ENCODE measurements at places on chromosomes 3 and 15. TPM values are rescaled to one million over a fixed set of nuclear protein-coding genes. Genes with fewer than 3 reads are reported as not detected.

- DNase-seq = peak; percentile 97
Measured at GRCh38 chr15:69760890-69761568, 308.4 kb downstream of the RPLP1 start.

DNA sequence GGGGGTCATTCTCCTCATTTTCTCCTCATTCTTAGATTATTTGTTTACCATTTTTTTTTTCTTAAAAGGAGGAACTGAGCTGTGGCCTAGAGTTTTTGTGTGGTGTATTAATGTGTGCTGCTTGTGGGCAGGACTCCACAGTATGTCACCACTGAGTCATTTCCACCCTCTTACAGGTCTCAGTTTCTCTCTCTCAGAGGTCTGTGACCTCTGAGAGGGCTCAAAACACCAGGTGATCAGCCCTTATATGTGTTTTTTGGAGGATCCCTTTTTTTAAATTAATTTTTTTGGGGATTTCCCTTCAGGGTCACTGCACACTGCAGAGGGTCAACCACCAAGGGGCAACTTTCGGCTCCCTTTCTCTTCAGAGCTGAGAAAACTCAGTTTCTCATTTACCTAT, 166.4 kb downstream of the SUCNR1 start:
- DNase-seq = no peak

DNA sequence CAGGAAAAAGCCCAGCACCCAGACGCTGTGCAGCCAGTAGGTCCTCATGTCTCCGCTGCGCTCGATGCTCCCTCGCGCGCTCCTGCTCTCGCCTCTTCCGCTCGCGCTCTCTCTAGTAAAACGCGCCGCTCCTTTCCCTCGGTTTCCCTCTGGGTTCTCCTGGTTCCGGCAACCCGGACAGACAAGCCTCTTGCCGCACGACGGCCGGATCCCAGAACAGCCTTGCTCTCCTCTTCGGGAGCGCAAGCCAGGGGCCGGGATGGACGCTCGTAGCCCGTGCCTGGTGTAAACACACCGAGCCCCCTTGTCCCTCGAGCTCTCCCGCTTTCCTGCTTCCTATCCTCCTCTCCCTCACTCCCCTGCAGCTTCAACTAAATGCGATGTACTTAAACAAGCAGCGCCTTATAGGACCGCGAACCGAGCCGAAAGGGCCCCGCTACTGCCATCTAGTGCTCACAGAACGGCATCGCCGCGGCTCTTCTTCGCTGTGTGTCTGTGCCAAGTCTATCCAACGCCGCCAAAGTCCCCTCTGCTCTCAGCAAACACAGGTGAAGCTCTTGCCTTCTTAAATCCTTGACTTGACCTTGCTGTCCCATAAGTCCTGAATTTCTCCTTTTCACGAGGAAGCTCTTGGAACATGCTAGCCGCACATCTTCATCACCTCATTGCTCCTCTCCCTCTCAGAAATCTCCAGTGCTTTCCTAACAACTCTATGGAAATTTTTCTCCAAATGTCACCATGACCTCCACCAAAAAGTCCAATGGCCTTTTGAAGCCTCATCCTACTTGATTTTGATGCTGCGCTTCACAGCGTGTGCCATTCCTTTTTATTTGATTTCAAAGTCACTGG, 1037.2 kb downstream of the IGSF11 start:
- DNase-seq = peak; percentile 84

PCSK6 gene
- 8.8 TPM for total RNA-seq

DNA sequence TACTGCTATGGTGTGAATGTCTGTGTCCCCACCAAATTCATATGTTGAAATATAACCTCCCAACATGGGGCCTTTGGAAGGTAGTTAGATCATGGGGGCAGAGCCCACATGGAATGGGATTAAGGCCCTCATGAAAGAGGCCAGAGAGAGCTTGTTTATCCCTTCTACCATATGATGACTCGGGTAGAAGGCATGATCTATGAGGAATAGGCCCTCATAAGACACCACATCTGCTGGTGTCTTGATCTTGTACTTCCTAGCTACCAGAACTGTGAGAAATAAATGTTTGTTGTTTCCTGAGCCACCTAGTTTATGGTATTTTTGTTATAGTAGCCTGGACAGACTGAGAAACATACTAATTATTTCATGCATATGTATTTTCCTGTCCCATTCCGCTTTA, 51.9 kb downstream of the WWTR1 start:
- peak; percentile 57 for DNase-seq

GCNT3 gene
- not detected for total RNA-seq

DNA sequence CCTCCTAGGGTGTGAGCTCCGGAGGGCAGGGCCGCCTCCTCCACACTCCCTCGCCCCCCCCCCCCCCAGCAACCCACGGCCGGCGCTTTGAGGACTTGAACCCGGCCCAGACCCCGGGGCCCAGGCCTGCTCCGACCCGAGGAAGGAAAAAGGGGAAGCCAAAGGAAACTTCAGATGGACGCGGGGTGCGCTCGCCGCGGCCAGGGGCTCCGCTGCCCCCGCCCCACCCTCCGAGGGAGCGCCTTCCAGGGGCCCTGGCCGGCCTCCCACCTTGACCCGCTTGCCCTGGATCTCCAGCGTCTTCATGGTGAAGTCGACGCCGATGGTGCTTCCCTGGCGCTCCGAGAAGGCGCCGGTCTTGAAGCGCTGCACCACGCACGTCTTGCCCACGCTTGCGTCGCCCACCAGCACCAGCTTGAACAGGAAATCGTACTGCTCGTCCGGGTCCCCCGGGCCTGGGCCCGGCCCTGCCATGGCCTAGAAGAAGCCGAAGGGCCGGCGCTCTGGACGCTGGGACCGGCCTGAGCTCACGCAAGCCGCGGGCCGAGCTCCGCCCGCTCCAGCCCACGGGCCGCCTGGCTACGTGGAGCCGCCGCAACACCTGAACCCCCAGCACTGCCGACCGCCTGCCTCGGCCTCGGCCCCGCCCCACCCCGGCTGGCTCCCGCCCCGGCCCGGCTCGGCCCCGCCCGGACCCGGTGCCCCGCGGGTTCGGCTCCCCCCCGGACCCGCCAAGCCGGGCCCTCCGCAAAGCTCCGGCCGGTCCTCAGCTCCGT, 400 bp downstream of the RAB43 start:
- DNase-seq = peak; percentile 23

GRCh38 chr15:63000706-63001105, 41.8 kb upstream of the TPM1 start:
- DNase-seq = no peak

DNA sequence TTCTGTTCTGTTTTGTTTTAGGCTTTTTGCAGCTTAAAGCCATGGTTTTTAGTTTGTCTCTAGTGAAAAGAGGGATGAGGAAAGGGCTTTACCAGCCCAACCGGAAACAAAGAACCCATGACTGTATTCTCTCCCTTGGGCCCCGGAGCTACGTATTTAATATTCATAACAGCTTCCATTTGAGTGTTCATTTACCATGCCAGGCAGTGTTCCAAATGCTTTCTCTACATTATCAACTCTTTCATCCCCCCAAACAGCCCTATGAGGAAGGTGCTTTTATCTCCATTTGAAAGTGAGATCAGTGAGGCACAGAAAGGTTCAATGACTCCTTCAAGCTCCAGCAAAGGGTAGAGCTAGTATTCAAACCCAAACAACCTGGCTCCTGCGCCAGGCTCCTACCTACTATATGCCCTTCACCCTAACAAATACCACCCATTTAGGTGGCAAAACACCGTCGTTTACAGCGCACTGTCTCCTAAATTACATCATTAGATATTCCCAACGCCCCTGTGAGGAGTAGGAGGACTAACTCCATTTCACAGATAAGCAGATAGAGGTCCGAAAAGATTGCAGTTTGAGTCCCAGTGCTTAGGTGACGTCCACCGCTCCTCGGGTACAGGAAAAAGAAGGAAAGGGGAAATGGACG, 27.9 kb downstream of the GTPBP8 start:
- DNase-seq = no peak

Data from Daoy (cell line).